Activated CD4-positive, alpha-beta T cell treated with anti-CD3 and anti-CD28 coated beads, Interleukin-2, amount 50 U/mL, for 1 hour (primary cell): ENCODE measurements at places on chromosomes 5 and 9.

- DNase-seq, result no peak
These were observed 114.6 kb downstream of the MTX3 start for GRCh38 chr5:79876456-79876855.

- DNase-seq, result no peak
These were observed 13.5 kb upstream of the FAM120A start for GRCh38 chr9:93437996-93438395.

GRCh38 chr5:3104429-3105060 is 353.1 kb upstream of the IRX2 start:
- no peak for DNase-seq

DNA sequence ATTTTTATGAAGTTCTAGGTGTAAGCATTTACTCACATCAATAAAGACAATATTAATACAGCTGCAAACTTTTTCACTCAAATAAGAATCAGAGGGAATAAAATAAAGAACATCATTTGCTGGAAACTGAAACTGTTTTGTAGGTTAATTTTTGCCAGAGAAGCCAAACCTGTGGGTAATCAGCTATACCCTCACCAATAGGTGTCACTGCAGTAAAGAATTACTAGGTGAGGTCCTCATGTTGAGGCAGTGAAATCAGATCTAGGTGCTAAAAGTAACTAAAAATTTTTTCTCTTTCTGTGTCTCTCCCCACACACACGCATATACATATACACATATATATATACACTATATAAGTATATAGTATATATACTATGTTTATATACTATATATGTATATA is 1016.3 kb upstream of the SEMA6A start:
- no peak for DNase-seq

DNA sequence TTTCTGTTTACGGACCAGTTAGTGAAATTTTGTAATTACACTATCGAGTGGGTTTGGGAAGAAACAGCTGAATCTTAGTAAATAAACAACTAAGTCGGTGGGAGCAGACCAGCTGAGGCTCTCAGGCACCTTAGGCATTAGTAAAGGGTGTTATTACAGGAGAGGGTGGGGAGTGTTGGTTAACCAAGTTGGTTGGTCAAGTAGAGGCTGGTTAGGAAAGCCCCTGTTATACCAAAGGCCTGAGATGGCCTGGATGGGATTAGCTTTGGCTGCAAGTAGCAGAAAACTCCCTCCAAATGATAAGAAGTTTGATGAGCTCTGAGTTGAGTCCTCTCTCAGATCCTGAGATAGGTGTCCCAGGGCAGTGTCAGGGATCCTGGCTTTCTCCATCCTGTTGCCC is 81.3 kb downstream of the PPARGC1B start:
- DNase-seq, result no peak

GRCh38 chr5:173245319-173246134 is 10.5 kb upstream of the NKX2-5 start:
- DNase-seq, result no peak
